ENCODE measurements at places on chromosomes 11 and 22. TPM values are rescaled to one million over a fixed set of nuclear protein-coding genes. Genes with fewer than 3 reads are reported as not detected.

The OR4A5 gene
- total RNA-seq = not detected

The ACAT1 gene
- 69.8 TPM for total RNA-seq

The EXPH5 gene
- 0.39 TPM for total RNA-seq

The ESAM gene
- under 0.01 TPM for total RNA-seq

The ANO1 gene
- not detected for total RNA-seq

The RASSF10 gene
- not detected for total RNA-seq

The DBX1 gene
- not detected for total RNA-seq

The TH gene
- not detected for total RNA-seq

The NLRP14 gene
- 0.20 TPM for total RNA-seq

The OR2AT4 gene
- total RNA-seq = not detected

The STK33 gene
- total RNA-seq = 0.20 TPM

The GRM5 gene
- total RNA-seq = under 0.01 TPM

The MMP3 gene
- 64.3 TPM for total RNA-seq

The CRYBB3 gene
- not detected for total RNA-seq

The MUC2 gene
- not detected for total RNA-seq
